Fibroblast of skin of abdomen (primary cell): ENCODE measurements at places on chromosomes 1 and 21.
A peak's percentile ranks its signal among the peaks of the same experiment; 100 is the strongest.

DNA sequence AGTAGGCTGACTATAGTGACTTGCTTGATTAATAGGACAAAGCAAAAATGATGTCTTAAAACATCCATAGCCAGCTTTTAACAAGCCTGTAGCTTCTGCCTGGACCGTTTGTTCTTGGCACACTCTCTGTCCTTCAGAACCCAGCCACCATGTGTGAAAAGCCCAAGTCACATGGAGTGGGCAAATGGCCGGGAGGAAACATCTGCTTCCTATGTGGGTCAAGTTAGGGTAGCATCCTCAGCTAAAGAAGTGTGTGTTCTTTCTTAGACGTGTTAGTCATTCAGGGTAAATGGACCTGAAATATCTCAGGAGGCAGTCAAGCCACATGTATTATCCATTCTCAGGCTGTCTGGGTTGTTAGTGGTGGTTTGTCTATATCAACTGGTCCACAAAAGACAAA, 23.4 kb downstream of the RD3 start:
- DNase-seq: no peak

DNA sequence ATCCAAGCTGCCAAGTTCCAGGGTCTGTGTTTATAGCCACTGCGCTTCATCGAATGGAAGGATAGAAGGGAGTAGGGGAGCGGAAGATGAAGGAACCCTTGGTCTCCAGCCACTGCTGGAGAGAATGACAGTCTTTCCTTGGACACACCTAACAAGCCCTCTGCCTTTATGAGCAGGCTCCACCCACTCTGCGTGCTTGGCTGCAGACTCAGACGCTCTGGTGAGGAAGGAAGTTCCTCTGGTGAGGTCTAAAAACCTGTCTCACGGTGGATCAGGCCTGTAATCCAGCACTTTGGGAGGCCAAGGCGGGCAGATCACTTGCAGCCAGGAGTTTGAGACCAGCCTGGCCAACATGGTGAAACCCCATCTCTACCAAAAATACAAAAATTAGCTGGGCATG, 55.4 kb downstream of the MATN1 start:
- peak; percentile 17 for DNase-seq

- no peak for DNase-seq
These were observed 120.4 kb downstream of the CACHD1 start for GRCh38 chr1:64590316-64590715.

DNA sequence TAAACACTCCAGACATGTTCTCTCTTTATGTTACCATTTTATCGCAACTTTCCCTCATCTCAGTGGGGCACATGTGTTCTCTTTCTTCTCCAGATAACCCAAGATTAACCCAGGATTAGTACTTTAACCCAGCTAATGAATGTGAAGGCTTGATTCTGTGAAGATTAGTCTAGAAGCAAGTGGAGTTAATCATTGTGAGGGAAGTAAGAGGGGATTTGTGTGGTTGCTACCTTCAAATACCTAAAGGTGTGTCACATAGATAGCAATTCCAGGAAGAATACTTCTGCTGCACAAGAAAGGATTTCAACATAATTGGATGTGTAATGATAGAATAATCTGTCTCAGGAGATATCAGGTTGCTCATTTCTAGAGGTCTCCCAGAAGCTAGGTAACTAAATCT, 327.1 kb downstream of the PBX1 start:
- DNase-seq: no peak

DNA sequence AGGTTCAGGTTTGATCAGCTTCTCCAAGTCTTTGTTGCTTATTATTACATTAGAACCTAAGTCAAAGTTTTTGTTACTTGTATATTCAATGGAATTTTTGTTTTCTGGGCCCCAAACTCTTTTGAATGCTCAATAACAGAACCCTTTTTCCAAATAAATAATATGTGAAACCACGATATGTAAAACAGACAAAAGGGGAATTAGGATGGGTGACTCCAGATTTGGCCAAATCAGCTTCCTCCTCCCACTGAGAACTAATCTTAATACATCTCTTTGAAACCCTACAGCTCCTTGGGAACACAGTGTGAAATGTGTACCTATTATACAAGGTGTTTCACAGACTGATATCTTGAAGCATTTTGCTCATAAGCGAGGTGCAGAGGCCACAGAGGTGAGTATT, 67.0 kb upstream of the TNFSF18 start:
- no peak for DNase-seq

- peak; percentile 86 for DNase-seq
These were observed 6.8 kb upstream of the SLAMF9 start for GRCh38 chr1:159960721-159961381.

GRCh38 chr1:228337711-228338520, 68.7 kb downstream of the TRIM11 start:
- no peak for DNase-seq

- DNase-seq: no peak
These were observed 1.1 kb downstream of the C2CD2 start for GRCh38 chr21:41952568-41953248.

DNA sequence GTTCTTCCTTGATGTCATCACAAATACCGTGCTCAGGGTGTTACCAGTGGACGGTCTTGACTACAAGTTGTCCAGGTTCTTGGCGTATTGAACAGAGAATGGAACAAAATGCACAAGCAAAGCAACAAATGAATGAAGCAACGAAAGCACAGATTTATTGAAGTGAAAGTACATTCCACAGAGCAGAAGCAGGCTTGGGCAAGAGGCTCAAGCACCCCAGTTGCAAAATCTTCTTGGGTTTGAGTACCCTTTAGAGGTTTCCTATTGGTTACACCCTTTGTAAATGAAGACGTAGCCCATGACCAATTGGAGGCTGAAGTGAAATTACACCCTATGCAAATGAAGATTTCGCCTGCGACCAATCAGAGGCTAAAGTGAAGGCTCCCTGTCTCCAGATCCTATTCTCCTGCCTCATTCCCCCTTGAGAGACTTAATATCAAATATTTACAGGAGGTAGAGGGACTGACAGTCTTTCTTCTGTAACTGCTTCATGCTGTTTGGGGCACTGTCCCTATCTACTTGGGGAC, 38.3 kb downstream of the YY1AP1 start:
- DNase-seq: no peak

- DNase-seq: no peak
These were observed 10.5 kb downstream of the AIM2 start for GRCh38 chr1:159066108-159066507.

GRCh38 chr21:39317134-39318090, 4.0 kb upstream of the BRWD1 start:
- DNase-seq: no peak

DNA sequence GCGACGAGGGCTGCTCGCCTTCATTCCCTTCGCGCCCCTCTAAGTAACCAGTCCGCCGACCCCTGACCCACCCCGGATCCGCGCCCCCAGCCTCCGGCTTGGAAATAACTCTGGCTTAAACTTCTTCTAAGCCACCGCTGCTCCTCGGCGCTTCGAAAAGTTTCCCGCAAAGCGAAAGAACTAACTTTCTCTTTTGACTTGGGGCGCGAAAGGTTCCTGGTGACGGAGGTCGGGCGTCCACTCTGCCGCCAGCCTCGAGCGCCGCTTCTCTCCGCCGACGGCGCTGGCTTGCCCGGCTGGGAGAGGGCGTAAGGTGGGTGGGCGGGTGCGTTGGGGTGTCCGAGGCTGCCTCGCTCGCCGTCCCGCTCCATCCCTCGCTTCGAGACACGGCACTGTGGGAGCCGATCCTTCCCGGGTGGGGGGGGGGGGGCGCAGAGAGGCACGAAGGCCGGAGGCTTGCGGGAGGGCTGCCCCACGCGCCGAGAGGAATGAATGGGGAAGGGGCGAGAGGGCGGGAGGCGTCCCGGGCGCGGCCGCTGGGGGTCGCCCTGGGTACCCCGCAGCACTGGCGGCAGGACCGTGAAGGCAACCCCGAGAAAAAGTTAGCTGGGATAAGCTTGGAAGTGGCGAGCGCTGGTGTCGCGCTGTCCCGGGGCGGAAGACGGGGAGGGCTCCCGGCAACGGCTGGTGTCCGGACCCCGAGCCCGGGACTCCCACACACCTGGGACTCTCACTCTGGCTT, 569 bp downstream of the ATF3 start:
- peak; percentile 51 for DNase-seq

- no peak for DNase-seq
These were observed 3.0 kb upstream of the HCRTR1 start for GRCh38 chr1:31614414-31615005.

- no peak for DNase-seq
These were observed 76.4 kb downstream of the PTPRU start for GRCh38 chr1:29312469-29313461.

- DNase-seq: no peak
These were observed 138.4 kb downstream of the NEK7 start for GRCh38 chr1:198295225-198295624.

DNA sequence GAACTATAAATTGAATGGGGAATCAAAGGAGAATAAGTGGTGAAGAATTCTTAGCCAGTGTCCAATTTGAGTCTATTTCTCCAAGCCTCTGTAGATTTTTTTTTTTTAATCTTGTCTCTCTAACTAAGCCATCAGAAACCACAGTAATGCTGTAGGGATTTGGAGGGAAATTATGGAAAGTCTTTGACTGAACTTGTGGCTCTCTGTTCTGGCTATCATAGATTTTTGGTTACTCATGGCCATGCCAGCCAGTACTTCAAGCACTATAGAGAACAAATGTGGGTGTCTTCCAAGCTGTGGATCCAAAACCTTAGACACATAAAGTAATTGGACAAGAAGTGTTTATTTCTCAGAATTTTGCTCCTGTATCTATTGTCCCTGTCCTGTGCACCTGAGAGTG, 147.9 kb downstream of the LRRC40 start:
- DNase-seq: no peak

DNA sequence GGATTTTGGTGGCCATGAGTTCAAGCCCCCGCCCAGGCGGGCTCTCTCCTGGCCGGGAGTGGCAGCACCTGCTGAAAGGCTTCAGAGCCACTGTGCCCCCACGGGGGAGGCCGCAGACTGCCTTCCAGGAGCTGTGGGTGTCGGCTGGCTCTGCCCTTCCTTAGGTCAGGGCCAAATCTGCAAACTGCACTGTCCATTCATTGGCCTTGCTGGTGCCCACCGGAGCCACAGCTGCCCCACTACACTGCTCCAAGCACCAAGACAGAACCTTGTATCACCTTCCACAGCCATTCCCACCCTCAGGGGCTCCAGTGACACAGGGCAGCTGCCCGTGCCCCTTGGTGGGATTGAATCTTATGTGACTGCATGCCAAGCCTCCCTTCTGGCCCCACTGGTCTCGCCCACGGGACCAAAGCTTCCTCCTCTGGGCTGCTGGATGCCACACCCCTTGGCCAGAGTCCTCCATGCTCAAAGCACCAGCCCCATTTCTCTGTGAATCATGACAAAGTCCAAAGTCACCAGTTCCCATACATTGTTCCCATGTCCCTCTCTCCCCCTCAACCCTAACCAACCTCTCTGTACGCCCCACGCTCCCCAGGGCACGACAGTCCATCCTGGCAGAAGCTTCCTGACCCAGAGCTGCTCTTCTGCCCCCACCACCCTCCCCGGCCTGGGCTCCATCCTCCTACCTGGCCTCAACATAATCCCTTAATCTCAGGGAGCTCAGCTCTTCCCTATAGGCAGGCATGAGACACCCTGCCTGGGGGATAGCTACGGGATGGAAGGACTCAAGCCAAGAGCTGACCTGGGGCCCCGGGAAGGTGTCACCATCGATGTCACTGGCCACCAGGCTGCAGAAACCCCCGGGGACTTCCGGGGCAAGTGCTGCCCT, 20.9 kb upstream of the GPR153 start:
- no peak for DNase-seq

GRCh38 chr21:33071770-33072306, 1.9 kb downstream of the OLIG1 start:
- DNase-seq: no peak

GRCh38 chr1:245837718-245838117, 669.4 kb downstream of the SMYD3 start:
- DNase-seq: peak; percentile 60

DNA sequence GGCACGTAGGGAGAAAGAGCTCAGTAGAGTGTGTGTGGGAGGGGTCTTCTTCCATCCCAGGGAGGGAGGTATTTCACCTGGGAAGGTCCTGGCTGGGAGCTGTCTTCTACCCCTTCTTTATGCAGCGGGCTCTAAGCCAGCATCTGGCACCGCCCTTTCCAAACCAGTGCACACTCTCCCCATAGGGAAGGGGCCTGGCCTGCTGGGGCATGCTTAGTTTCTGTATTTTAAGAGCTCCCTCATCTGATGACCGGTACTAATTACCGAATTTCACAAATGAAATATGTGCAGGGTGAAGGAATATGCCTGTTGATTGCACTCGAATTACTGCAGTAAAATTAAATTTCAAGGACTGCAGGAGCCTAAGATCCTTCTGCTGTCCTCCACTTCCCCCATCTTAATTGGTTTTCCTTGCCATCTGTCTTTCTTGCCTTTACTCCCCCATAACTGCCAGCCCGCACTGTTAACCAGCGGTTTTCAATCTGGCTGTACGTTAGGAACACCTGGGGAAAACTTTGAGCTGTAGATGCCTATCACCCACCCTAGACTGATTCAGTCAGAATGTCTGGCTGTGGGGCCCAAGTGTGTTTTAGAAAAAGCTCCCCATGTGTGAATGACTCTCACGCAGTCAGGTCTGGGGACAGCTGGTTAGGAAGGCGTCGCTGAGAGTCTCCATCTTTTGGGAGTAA, 20.1 kb downstream of the GALNT2 start:
- DNase-seq: no peak

- peak; percentile 38 for DNase-seq
These were observed 73.1 kb downstream of the KCNJ6 start for GRCh38 chr21:37843191-37843590.

DNA sequence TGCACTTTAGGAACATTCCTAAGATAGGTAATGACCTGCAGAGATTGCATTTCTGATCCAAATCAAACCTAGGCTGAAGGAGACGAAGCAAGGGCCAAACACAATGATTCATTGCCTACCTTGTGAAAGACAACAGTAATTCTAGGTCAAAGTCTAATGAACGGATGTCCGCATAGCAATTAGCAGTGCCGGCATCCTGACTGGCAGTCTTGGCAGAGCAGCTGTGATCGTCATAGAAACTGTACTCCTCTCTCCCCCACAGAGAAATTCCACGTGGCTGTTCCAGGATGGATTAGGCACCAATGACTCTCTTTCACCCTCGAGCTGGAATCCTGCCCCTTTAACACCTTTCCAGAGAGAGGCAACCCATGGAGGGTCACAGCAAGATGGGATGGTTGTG, 28.9 kb upstream of the VAV3 start:
- DNase-seq: no peak

GRCh38 chr1:220783453-220783852, 3.3 kb upstream of the MTARC1 start:
- DNase-seq: no peak

DNA sequence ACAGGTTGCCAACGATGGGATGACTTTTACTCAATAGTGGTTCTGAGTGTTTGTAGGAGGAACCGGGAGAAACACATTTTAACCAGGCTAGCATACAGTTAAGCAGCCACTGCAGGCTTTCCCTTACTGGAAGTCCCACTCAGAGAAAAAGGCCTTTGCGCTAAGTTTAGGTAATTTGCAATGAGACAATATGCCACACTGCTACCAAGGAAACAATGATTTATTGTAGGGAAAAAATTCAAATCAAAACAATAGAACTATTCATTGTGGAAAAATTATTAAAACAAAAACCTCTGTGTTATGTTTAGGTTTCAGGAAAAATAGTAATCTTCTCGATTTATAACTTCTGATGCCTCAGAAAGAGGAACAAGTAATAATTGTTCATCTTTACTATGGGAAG, 51.4 kb upstream of the CR2 start:
- DNase-seq: no peak
